HCT116 (cell line): ENCODE measurements at places on chromosomes 2 and 18. TPM values are rescaled to one million over a fixed set of nuclear protein-coding genes. Genes with fewer than 3 reads are reported as not detected.

CNNM3 gene
- 31.1 TPM for total RNA-seq

GRCh38 chr2:114293355-114293754, 149.1 kb upstream of the DPP10 start:
- H3K36me3 ChIP-seq: no peaks in the 10 kb centered on the region
- H3K4me1 ChIP-seq: no peaks in the 10 kb centered on the region
- DNase-seq: no peak
- H3K27ac ChIP-seq: no peak overlapping the region

EMILIN1 gene
- 0.59 TPM for total RNA-seq

- no peaks in the 10 kb centered on the region for H3K27me3 ChIP-seq
- no peak overlapping the region for H3K4me3 ChIP-seq
- no peaks in the 10 kb centered on the region for H3K36me3 ChIP-seq
Measured at GRCh38 chr2:54845094-54845493, 121.6 kb downstream of the EML6 start.

- DNase-seq: no peak
- H3K4me1 ChIP-seq: no peaks in the 10 kb centered on the region
- H3K4me3 ChIP-seq: no peak overlapping the region
Measured at GRCh38 chr2:147368306-147368705, 476.5 kb upstream of the ACVR2A start.

DNA sequence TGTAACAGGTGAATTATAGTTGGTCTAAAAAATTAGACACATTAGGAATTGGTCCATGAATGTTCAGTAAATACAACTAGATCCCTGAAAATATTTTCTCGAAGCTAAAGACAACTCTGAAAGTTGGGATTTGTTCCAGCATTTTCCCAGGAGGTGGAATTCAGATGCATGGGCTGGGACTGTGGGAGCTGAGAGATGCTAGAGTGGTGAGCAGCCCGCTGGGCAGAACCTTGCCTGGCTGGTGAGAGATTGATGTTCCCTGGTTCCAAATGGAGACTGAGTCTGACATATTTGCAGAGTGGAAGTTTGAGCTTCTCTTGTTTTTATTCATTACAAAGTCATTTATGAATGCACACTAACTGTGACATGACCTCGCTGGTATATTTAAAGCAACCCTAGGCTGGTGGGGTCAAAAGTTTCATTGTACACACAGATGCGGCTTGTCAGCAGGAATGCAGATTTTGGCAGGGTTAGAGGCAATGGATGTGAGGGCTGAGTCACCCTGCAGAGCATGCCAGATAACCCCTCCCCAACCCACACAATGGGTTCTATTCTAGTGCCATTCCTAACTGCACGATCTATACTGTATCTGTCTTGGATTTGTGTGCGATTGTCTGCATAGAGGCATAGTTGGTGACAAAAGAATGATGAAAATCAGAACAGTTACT, 23.5 kb upstream of the TMEM178A start:
- peak; percentile 13 for DNase-seq
- H3K27ac ChIP-seq: no peak overlapping the region
- H3K4me1 ChIP-seq: peaks cover 8% of the 10 kb centered on the region; the same call in 1 of the 2 replicates
- no peak overlapping the region for H3K4me3 ChIP-seq

- no peak overlapping the region for H3K27ac ChIP-seq
- H3K4me3 ChIP-seq: no peak overlapping the region
- DNase-seq: no peak
- H3K4me1 ChIP-seq: no peaks in the 10 kb centered on the region
- no peaks in the 10 kb centered on the region for H3K27me3 ChIP-seq
Measured at GRCh38 chr2:46001741-46002506, 295.3 kb upstream of the EPAS1 start.

GRCh38 chr2:36468463-36469105, 113.0 kb downstream of the CRIM1 start:
- H3K4me3 ChIP-seq: no peak overlapping the region
- no peaks in the 10 kb centered on the region for H3K4me1 ChIP-seq
- H3K27ac ChIP-seq: no peak overlapping the region
- no peaks in the 10 kb centered on the region for H3K27me3 ChIP-seq
- no peak for DNase-seq
- no peaks in the 10 kb centered on the region for H3K36me3 ChIP-seq

DNA sequence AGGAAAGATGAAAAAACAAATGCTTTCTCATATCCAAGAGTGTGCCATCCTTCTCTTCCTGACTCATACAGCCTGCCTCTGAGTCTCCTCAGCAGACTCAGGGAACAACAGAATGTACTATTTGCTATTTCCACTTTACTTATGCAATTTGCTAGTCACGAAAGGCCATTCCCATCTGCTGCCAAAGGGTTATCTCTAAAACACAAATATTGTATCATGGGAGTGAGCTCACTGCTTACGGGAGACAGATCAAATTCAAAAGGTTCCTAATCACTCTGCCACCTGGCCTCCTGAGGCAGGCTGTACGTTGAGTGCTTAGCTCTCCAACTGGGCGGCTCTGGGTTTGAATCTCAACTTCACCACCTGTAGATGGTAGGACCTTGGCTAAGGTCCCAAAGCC, 92.0 kb downstream of the GAREM1 start:
- H3K27ac ChIP-seq: no peak overlapping the region
- no peak overlapping the region for H3K4me3 ChIP-seq
- DNase-seq: no peak

GRCh38 chr18:37598966-37599896, 33.6 kb upstream of the CELF4 start:
- H3K4me1 ChIP-seq: no peaks in the 10 kb centered on the region
- H3K27me3 ChIP-seq: peaks cover 4% of the 10 kb centered on the region; the same call in 1 of the 2 replicates
- DNase-seq: no peak
- H3K36me3 ChIP-seq: no peaks in the 10 kb centered on the region
- no peak overlapping the region for H3K4me3 ChIP-seq
- no peak overlapping the region for H3K27ac ChIP-seq

INHBB gene
- 0.27 TPM for total RNA-seq

DNA sequence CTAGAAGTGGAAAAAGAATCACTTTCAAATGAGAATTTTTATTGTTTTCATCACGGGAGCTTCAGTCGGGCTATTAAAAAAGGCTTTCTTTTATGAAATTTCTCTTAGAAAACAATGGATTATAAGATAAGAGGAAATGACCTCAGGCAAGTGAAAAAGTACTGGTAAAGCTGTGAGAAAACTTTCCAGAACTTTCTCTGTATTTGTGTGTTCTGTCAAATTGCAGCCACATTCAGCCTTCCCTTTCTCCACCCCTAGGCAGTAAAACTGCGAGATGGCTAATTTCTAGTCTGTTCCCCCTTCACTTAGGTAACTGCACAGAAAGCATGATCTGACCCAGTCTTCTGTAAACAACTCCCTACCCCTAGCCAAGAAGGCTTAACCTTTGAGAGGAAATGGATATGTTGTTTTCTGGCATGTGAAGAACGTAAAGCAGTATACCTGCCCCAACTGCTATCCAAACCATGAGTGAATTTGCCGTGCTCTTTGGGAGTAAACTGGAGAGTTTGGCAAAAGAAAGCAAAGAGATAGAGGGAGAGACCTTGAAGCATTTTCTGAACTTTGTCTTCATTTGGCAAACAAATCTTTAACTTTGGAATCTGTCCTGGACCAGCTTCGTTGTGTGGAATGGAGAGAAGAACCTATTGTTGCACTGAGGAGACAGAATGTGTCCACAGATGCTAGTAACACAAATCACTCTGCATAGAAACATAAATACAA, 105.4 kb downstream of the ETAA1 start:
- no peaks in the 10 kb centered on the region for H3K4me1 ChIP-seq
- no peaks in the 10 kb centered on the region for H3K36me3 ChIP-seq
- DNase-seq: no peak
- no peak overlapping the region for H3K4me3 ChIP-seq
- peaks cover 28% of the 10 kb centered on the region for H3K27me3 ChIP-seq
- no peak overlapping the region for H3K27ac ChIP-seq

EIPR1 gene
- 36.9 TPM for total RNA-seq

DNA sequence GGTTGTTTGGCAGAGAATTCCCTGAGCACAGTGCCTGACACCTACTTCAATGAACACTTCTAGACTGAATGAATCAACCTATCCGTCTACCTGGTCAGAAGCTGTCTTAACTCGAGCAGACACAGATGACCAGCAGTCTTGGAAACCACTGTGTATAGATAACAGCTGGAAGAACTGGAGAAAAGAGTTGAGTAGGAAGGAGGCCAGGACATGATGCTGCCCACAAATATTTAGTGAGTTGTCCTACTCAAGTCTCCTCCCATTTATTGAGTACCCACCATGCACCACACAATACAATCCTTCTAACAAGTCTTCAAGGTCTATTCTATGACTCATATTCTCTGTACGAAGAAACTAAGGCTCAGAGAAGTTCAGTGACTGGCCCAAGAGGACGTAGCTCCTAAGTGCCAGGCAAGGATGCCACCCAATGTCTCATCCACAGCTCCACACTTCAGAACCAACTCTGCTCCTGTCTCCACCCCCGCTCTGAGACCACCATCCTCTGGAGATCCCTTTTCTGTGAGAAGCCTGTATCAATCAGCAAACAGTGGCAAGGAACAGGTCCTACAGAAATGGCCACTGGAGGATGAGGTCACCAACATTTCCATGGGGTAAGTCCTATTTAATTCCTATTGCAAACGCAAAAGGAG, 62.2 kb downstream of the GALNT14 start:
- H3K4me1 ChIP-seq: peaks cover 4% of the 10 kb centered on the region; the same call in 1 of the 2 replicates
- 0 out of 2 replicates have a peak, but pooled peaks cover 3% of the 10 kb centered on the region for H3K27me3 ChIP-seq
- DNase-seq: no peak

CWC22 gene
- total RNA-seq: 24.7 TPM

HRH4 gene
- not detected for total RNA-seq
